ENCODE measurements at places on chromosomes 3 and 15. TPM values are rescaled to one million over a fixed set of nuclear protein-coding genes. Genes with fewer than 3 reads are reported as not detected.

The LRRC34 gene
- total RNA-seq = 6.7 TPM

The ITGB5 gene
- 2.2 TPM for total RNA-seq

The KLHL40 gene
- total RNA-seq = under 0.01 TPM

The PLA2G4D gene
- not detected for total RNA-seq

The LOXL1 gene
- total RNA-seq = 12.9 TPM

The ACOX2 gene
- total RNA-seq = 5.7 TPM

The MUSTN1 gene
- total RNA-seq = 0.27 TPM

The FBLN2 gene
- total RNA-seq = 8.3 TPM

The STARD9 gene
- total RNA-seq = 35.5 TPM

The AGBL1 gene
- under 0.01 TPM for total RNA-seq

The CCRL2 gene
- 7.0 TPM for total RNA-seq

The COL6A5 gene
- total RNA-seq = 0.54 TPM

The SLC9A9 gene
- 9.7 TPM for total RNA-seq

- DNase-seq = no peak
Observed at GRCh38 chr3:59256230-59256629, 206.4 kb upstream of the CFAP20DC start.

- DNase-seq = no peak
Observed at GRCh38 chr3:184662187-184662586, 49.7 kb downstream of the MAGEF1 start.

DNA sequence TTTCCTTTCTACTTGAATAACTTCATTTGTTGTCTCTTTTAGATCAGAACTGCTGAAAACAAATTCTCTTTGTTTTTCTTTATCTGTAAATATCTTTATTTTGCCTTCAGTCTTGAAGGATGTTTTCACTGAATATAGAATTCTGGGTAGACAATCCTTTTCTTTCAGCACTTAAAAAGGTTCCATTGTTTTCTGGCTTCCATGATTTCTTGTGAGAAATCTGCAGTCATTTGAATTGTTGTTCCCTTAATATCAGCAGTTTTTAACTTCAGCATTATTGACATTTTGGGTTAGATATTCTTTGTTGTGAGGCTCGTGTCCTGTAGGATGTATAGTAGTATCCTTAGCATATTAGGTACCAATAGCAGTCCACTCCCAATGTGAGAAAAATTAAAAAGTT, 65.8 kb downstream of the SV2B start:
- no peak for DNase-seq

GRCh38 chr3:173920386-173920785, 522.8 kb downstream of the NLGN1 start:
- no peak for DNase-seq

DNA sequence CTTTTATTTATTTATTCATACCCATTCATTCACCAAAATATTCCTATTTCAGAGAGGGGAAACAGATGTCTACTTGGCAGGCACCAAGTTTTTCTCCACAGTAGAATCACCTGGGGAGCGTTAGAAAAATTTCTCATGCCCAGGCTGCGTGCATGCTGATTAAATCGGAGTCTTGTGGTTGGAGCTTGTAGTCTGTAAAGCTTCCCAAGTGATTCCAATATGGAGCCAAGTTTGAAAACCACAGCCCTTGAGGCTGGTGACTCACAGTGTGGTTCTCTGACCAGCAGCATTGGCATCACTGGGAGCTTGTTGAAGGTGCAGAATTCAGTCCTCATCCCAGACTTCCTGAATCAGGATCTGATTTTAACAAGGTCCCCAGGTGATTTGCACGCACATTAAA, 49.7 kb downstream of the PDHB start:
- DNase-seq = no peak

GRCh38 chr3:110178965-110179364, 841.6 kb upstream of the DPPA4 start:
- DNase-seq = no peak

- no peak for DNase-seq
Observed at GRCh38 chr3:142007710-142008399, 131.4 kb downstream of the ATP1B3 start.

DNA sequence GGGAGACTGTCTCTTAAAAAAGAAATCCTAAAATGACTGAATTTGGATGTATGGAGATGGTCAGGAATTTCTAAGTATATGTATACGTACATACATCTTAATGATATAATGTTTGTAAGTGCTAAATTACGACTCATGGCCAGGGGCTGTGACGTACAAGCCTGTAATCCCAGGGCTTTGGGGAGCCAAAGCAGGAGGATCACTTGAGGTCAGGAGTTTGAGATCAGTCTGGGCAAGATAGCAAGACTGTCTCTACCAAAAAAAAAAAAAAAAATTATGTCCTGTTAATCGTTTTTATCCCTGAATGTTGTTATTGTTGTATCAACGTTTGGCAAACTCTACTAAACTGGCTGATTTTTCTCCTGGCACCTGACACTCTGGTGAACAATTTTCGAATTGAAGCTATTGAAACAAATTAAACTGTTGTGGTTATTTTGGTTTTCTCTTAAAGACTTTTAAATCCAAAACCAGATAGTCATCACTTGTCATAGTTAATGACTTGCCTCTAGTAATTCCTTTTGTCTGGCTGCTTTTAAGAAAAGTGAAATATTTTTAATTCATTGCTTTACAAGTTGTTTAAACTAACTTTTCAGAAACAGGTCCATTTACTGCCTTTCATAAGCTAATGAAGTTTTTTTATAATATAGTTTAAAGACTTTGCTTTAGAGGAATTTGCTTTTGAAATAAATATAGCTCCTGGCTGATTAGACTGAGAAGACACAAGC, 7.0 kb downstream of the MORF4L1 start:
- DNase-seq = no peak

DNA sequence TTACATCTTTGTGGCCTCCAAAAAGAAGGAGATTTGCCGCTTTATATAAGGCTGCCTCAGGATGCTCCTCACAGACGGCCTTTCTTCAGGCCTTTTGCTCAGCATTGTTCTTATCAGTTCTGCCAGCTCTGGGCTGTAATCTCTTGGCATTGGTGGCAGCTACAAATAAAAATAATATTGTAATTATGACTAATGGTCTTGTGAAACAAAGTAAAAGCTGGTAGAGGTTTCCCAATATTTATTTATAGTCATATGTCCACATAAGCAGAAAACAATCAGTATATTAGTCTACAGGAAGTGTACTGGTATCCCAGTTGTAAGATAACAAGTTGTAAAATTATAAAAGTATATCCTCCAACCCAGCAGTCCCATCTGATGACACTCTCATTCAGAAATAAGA, 7.3 kb downstream of the NEK4 start:
- no peak for DNase-seq

DNA sequence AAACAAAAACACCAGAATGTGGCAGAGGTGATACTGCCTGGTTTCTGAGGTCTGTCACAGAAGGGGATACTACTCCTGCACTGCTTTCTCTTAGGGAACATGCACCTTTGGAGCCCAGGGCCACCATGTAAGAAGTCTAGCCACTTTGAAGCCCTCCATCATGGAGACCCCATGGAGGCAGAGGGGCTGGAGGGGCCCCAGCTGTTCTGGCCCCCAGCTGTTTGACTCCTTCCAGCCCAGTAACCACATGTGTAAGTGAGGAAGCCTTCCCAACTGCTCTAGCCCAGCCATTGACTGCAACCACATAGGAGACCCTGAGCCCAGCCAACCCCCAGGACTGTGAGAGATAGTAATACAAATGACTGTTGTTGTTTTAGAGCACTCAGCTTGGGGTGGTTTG, 9.0 kb upstream of the IGDCC4 start:
- DNase-seq = no peak

GRCh38 chr15:68775671-68776476, 44.8 kb downstream of the ANP32A start:
- DNase-seq = no peak

- no peak for DNase-seq
Observed at GRCh38 chr15:34701536-34701935, 53.3 kb downstream of the GJD2 start.

- DNase-seq = no peak
Observed at GRCh38 chr3:100553618-100554372, 55.6 kb upstream of the ADGRG7 start.

GRCh38 chr3:2976796-2977195, 133.4 kb downstream of the IL5RA start:
- DNase-seq = no peak

- no peak for DNase-seq
Observed at GRCh38 chr15:71337197-71337845, 222.1 kb downstream of the THSD4 start.

- peak; percentile 55 for DNase-seq
Observed at GRCh38 chr3:30658328-30659052, 52.1 kb downstream of the TGFBR2 start.

DNA sequence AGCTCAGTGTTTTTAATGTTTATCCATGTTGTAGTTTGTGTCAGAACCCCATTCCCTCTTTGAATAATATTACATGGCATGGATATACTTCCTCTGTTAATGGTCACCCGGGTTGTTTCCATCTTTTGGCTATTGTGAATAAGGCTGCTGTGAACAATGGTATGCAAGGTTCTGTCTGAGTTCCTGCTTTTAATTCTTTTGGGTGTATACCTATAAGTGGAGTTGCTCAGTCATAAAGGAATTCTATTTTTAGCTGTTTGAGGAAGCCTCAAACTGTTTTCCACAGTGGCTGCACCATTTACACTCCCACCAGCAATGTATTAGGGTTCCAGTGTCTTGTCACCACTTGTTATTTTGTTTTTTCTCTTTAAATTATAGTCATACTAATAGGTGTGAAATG, 99.6 kb downstream of the SLC25A26 start:
- no peak for DNase-seq

DNA sequence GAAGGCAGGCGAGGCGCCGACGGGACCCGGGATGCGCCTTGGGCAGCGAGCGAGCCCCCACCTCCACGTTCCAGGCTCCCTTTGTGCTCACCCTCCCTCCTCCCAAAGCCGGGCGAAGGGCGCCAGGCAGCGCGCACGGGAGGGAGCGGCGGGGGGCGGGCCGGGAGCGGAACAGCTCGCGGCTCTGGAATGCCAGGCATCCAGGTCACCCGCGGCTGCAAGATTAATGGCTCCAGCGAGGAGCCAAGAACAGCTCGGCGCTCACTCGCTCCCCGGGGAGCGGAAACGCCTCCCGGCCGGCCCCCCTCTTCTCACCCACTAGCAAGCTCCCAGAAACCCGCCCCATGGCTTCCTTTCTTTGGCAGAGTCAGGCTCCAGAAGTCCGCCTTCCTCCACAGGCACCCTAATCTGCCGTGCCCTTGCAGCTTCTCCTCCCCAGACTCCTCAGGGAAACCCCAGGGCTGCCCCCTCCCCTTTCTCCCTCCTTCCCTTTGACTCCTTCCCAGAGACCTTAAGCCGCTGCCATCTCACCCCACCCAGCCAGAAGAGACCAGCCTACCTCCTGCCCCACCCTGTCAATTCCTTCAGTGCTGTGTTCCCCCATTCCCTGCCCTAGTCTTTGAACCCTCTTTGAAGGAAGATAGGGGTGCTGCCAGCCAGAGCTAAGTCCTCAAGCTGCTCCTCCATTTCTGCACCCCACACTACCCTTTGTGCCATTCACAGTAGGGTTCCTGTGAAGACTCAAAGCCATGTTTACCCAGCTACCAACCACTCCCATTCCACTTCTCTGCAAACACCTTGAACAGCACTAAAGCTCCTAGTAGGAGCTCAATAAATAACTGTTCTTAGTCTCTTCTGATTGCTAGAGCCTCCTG, 9.9 kb downstream of the AMOTL2 start:
- peak; percentile 17 for DNase-seq

- no peak for DNase-seq
Observed at GRCh38 chr15:99953886-99954285, 220.6 kb upstream of the LYSMD4 start.

DNA sequence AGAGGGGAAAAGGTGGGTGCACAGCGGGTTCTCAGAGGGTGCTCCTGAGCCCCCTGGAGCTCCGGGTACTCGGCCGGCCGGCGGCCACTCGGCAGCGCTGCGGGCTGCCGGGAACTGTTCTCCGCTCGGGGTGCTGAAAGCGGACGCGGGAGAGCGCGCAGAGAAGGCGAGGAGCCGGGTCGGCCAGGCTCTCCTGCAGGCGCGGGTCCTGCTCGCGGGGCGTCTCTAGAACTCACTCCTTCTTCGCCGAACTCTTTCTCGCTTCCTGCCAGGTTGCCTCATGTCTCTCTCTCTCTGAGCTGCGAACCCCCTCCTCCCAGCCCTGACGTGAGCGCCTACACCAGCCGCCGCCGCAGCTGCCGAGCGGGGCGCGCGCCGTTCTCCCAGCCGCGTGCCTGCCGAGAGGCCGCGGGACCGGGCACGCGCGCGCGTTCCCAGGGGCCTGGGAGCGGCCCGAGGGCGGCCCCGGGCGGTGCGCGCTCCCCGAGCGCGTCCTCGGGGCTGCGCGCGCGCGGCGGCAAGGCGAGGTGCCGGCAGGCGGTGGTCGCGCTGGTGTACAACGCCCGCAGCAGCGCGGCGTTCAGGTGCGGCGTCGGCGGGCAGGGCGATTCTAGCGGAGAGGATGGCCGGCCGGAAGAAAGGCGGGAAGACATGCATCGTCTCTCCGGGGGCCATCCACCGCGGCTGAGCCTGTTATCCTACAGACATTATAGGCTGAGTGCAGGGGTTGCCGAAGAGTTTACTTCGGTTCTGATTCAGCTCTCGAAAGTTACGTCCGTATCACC, at the start of gene PEX5L:
TSS of gene PEX5L (minus strand) at position 267 of the 785 bp plus-strand sequence. CDS start 338 bp downstream, outside the sequence.
- DNase-seq = peak; percentile 49

- no peak for DNase-seq
Observed at GRCh38 chr15:75195122-75195765, 6.4 kb upstream of the C15orf39 start.

DNA sequence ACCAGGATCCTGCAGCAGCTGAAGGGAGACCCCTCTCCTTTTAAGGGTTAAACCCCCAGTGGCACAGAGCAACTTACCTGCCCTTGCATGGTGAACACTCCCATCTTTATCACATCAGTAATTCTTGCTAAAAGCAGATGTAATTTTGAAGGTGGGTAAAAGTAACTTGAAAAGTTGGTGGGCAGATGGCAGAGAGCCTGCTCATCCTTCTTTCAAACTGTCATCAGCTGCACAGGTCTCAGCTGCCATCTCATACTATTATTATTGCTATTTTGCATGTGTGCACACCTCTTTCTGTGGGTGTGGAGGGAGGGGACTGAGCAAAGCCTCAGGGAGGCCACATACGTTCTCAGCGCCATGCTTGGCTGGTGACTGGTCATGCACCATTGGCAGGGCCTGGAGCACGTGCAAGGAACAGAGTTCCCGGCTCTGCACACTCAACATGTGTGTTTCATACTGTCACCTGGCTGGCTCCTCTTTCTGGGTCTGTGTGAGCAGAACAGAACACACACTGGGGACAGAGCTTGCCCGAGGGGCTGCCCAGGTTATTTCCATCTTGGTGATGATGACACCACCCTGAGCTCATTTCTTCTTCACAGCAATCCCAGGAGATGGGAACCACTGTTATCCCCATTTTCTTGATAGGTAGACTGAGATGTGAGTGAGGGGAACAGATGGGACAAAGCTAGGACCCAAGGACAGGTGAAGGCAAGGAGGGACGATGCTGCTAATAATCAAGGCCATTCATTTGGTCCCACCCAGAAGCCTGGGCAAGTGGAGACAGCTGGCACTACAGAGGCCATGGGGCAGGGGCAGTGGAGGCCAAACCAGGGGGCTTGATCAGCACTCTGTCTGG, 95.8 kb upstream of the KLF13 start:
- no peak for DNase-seq
